G401 (cell line): ENCODE measurements at places on chromosomes 16 and 17.
A peak's percentile ranks its signal among the peaks of the same experiment; 100 is the strongest.

DNA sequence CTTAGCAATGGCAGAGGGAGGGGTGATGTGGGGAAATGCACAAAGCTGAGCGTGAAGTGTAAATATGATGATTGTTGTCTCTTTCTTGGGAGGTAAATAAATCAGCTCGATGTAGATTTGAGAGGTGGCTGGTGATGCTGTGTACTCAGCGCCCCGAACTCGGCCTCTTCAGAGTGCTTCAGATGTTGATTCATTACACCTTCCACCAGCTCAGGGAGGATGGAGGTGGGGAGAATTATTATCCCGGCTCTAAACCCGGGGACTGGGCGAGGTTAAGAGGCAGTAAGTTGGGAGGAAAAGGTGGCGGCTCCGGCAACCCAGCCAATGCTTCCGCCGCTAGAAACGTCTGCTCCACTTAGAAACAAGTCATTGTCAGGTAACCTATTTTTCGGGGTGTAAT lies 86.5 kb downstream of the RPA1 start:
- no peak for DNase-seq

DNA sequence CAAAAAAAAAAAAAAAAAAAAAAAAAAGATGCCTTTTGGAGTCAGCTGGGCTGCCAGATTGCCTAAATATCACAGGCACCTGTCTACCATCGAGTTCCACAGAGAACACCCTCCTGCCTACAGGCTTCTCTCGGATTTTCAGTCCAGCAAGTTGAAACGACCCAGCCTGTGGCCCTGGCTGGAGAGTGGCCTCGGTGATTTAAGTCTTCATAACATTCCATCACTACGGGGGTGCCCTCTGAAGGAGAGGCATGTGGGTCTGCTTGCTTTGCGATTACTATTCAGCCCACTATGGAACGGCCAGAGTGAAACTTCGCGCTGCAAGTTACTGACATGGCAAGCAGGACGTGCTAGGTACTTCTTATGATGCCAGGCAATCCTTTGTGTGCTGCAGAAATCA lies 42.8 kb downstream of the MARCHF10 start:
- DNase-seq = no peak

GRCh38 chr16:52832771-52833170 lies 219.9 kb downstream of the CHD9NB start:
- no peak for DNase-seq

- no peak for DNase-seq
Measured at GRCh38 chr16:57409870-57410587, 5.5 kb downstream of the CCL17 start.

- DNase-seq = no peak
Measured at GRCh38 chr17:65158041-65158440, 20.9 kb downstream of the RGS9 start.

- DNase-seq = no peak
Measured at GRCh38 chr16:58046936-58047335, 21.4 kb downstream of the MMP15 start.

- DNase-seq = no peak
Measured at GRCh38 chr16:64282181-64282580, 839.7 kb downstream of the CDH11 start.

GRCh38 chr17:29140051-29140621 lies 40.1 kb downstream of the MYO18A start:
- DNase-seq = peak; percentile 96

DNA sequence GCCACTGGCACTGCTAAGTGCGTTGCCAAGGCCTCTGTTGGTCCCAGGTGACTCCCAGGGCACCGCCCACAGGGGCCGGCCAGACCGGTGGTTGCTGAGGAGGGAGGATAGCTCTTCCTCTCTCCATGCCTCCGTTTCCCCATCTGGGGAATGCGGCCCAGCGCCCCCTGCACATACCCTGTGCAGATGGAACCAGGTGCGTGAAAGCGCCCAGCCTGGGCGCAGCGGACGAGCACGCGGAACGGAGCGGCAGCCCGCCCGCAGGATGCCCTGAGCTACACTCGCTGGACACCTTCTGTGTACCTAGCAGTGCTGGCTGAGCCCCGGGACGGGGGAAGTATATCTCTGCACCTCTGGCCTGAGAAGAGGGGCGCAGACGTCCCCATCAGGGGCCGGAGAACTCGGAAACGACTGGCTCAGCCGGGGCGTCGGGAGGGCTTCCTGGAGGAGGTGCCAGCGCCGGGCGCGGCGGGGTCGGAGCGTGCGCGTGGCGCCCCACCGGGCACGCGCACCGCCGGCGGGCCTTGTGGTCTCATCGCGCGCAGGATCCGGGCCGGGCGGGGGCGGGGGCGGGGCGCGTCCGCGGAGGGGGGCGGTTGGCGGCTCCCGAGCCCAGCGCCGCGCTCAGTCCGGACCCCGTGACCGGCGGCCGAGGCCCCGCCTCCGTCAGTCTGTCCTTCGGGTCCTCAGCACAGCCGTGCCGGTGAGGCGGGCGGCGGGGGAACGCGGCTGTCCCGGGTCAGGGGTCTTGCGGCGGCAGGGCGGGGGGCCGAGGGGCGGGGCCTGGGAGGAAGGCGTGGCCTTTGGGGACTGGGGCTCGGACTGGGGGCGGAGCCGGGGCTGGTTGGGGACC lies at the start of the genes CCDC78 and HAGHL:
Gene CCDC78, minus strand, starts transcription at position 6 of the 853 bp plus-strand sequence. CDS start 76 bp downstream, outside the sequence.
Gene HAGHL, plus strand, starts transcription at position 669 of the 853 bp plus-strand sequence. CDS start 404 bp downstream, outside the sequence.
- peak; percentile 45 for DNase-seq

DNA sequence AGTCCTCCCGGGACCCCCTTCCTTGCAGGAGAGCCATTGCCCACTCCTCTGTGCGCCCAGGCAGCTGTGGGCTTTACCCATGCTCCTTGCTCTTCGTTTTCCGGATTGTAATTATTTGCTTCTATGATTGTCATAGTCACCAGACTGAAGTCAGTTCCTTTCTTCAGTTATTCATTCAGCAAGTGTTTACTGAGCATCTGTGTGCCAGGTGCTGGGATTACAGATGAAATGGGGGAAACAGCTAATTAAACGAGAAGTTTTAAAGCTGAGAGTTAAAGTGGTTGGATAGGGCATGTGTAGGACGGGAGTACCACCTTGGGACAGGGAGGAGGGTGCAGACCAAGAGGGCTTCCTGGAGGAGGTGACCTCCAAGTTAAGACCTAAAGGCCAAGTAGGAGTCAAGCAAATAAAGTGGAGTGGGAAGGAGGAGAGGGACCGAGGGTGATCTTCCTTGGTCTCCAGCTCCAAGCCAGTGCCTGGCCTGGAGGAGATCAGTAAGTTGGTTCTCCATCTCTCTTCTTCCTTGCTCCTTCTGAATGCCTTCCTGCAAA lies 126.6 kb downstream of the OR1D5 start:
- DNase-seq = no peak

- DNase-seq = peak; percentile 79
Measured at GRCh38 chr17:55295411-55296170, 30.8 kb downstream of the HLF start.

GRCh38 chr17:64183815-64184214 lies 53.9 kb upstream of the ERN1 start:
- DNase-seq = peak; percentile 11

GRCh38 chr17:69443138-69443537 lies 28.6 kb downstream of the MAP2K6 start:
- DNase-seq = no peak

DNA sequence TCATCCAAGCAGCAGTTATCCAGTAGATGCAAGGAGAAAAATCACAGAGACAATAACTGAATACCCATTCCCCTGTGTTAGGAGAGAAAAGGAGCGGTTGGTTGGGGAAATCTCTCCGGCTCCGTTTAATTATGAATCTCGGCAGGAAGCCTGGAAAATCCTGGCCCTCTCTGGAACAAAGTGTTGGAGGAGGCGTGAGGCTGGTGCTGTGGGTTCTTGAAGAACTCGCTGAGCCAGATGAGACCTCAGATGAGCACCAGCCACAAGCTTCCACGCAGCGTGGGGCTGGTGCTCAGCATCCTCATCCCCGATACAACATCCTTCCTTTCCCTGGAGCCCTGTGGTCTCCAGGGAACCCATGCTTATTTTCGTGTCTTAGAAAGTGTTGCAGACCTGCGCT lies 39.7 kb downstream of the CACNG4 start:
- no peak for DNase-seq

- no peak for DNase-seq
Measured at GRCh38 chr17:41230094-41230493, 2.2 kb upstream of the KRTAP9-3 start.

GRCh38 chr16:83923581-83924365 lies 24.9 kb downstream of the MLYCD start:
- no peak for DNase-seq

- DNase-seq = no peak
Measured at GRCh38 chr16:83539736-83540490, 267.9 kb upstream of the HSBP1 start.

DNA sequence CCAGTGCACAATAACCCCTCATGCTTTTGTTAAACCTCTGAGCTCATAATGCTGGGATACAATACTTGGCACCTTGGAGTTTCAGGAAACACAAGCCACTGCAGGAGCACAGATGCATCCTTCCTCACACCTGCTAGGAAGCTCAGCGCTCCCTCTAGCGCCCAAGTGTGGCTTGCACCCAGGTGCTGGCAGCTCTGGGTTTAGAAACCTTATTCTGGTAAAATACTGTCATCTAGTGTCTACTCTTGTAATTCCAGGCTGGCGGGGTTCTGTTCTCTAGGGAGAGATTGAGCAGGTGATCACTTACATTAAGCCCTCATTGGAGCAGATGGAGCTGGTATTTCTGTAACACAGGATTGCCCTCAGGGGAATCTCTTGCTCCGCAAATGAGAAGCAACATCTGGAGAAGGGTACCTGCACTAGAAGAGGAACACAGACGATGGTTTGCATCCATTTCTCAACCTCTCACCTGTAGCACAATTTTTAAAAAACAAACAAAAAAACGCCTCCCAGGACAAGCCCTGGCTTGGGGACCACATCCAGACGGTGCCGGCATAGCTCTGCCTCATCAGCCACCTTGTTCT lies 1.5 kb downstream of the CCL1 start:
- peak; percentile 81 for DNase-seq

DNA sequence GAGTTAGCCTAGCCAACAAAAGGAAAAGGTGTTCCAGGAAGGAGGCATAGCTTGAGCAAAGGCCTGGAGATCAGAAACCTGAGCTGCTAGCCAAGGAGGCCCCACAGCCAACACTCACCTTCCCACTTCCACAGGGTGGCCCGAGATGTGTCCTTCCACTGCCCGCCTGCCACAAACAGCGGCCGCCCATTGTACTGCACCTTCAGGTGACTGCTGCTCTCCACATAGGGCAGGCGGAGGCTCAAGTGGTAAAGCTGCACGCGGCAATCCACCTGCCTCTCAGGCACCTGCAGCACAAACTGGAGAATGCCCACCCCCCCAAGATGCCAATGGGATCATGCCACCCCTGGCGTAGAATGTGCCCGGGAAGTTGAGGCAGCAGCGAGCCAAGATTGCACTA lies 111.5 kb downstream of the RMI2 start:
- no peak for DNase-seq

DNA sequence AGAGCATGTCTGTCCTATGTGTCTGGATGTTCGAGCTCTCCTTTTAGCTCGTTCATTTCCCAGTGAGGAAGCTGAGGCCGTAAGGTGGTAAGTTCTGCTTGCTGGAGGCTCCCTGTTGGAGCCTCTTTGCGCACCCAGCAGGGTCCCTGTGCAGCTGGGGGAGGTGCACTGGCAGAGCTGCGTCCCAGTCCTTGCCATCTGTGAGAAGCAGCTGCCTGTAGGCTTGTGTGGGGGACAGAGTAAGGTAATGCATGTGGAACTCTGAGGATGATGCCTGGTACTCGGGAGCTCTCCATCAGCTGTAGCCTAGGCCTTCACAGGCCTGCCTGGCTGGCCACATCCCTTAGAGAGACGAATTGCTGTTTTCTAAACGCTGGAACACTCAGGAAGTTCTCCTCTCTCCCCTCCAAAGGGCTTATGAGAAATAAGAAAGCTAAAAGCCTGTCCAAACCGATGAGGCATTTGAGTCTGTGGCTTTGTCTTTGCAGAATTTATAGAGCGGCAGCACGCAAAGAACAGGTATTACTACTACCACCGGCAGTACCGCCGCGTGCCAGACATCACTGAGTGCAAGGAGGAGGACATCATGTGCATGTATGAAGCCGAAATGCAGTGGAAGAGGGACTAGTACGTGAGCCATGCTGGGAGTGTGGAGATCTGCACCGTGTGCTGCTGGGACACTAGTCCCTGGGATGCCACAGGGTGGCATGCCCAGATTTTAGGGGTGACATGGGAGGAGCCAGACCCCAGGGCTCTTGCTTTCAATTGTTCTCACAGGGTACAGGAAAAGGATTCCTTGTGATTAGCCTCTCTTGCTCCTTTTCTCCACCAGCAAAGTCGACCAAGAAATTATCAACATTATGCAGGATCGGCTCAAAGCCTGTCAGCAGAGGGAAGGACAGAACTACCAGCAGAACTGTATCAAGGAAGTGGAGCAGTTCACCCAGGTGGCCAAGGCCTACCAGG lies 1.6 kb downstream of the NDUFB10 start:
- DNase-seq = peak; percentile 56

GRCh38 chr16:28208824-28209223 lies 2.9 kb downstream of the XPO6 start:
- no peak for DNase-seq

DNA sequence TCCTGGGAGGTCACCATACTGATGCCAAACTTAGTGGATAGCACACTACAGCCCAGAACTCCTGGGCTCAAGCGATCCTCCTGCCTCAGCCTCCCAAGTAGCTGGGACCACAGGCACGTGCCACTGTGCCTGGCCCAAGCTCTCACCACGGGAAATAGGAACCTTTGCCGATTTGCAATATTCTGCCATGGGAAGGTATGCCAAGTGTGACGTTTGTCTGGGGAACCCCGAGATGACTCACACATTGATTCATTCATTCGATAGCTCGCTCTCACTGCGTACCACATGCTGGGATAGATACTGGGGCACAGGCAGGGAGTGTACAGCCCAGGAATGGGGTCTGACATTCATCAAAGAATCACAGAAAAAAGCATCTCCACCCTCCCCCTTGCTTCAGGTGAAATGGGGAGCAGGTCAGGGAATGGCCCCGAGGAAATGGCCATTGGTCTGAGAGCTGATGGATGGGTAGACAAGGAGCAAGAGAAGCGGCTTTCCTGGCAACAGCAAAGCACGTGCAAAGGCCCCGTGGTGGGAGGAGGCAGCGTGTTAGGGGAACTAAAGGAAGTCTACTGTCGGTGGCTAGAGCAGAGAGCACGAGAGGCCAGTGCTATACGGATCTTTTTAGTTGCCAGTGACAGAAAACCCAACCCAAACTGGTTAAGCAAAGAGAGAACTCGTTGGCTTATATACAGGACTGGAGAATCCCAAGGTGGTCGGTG lies 44.1 kb downstream of the DNAH17 start:
- no peak for DNase-seq

- DNase-seq = peak; percentile 95
Measured at GRCh38 chr16:15538507-15538906, 104.1 kb downstream of the BMERB1 start.
